ENCODE measurements at places on chromosomes 3 and 15.

DNA sequence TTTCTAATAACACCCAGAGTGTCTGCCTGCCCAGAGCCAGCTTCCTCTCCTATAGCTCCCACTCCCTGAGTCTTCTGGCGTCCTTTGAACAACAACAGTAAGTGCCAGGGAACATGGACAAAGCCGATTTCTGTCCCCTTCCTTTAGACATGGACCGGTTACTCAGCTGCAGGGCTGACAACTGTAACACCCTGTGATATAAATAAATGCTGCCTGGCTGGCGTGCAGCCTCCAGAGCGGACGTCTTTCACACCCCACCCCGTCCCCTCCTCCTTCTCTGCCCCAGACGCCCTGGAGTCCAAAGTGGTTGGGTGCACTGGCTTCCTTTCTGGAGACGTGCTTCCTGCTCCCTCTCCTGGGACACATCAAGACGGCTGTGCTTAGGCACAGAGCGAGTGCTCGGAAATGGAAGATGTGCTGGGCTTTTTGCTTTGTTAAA, 281.9 kb upstream of the LRRFIP2 start:
- DNase-seq = no peak

GRCh38 chr15:90400759-90401314, 12.8 kb downstream of the IQGAP1 start:
- DNase-seq = peak; percentile 57

DNA sequence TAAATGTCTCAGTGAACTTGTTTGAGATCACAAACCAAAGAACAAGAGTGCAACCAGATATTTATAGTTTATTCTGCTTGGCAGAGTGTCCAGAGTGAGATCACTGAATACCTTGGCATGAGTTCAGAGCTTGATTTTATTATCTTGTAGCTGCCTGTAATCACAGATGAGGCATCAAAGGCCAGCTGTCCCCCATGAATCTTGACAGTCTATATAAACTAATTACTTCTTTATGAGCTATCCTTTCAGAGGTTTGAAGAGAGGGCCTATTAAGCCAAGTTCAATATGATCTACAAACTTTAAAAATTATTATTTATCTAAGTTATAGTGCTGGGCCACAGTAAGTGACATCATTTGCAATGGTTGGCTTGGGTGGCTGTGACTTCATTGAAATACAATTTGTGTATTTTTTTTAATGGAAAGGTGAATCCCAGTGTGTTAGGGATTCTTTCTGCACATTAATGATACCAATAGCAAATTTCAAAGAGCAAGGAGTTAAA, 251.5 kb downstream of the CLSTN2 start:
- no peak for DNase-seq

DNA sequence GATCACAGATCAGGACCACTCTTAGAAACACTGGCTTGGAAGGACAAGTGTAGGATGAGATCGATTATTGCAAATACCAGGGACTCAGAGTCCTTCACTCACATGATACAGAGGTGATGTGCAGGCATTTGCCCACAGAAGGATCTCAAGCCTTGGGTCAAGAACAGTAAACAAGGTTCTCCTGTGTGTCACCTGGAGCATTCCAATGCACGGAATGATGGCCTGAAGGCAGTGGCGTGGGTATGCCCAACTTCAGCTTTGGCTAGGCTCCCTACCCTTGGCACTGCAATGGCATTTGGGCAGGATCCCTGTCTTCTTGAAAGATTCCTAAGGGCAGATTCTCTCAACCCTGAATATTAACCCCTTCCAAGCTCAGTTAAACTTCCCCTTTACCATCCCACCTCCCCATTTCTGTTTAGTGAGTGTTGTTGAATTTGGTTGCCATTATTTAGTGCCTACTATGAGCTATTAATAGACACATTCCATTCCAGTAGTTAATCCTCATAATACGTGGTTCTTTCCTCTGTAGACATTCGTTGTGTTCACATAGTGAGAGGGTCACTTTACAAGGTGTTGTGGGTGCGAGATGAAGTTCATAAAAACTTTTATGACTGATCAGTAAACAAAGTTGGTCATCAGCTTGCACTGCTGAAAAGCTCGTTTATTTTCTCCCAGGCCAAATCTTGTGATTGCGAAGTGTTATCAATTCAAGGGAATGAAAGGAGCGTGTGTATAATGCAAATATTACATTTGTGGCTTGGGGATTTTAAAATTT, 1.1 kb upstream of the LZTFL1 start:
- DNase-seq = no peak

DNA sequence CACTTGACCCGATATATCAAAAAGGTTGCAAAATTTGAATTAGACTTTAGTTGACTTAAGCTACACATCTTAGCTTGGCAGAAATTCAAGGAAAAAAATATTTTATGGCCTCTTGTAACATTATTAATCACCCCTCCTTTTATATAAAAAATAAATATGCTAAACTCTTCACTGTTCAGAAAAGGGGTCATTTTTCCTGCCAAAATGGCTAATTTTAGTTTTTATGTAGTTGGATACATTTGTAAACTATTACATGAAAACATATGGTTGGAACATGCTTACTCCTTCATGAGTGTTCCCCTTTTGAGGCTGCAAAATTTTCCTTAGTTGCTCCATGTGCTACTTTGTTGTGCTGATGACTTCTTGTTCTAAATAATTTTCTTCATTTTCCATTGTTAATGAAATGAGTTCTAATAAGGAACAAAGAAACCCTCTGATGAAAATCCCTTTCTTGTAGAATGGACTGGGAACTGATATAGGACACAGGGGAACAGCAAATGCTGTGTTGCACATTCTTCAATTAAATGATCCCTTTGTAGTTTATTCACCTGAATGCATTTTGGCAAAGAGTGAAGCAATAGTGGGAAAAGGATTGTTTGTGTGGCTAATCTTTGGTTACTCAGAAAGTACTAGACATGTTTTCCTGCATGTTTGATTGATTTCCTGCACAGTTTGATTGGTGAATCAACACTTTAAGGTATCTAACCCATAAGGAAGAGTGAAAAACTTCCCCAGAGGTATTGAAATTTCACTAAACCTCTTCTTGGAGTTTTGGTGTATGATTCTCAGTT, 349.3 kb downstream of the TIGIT start:
- no peak for DNase-seq

DNA sequence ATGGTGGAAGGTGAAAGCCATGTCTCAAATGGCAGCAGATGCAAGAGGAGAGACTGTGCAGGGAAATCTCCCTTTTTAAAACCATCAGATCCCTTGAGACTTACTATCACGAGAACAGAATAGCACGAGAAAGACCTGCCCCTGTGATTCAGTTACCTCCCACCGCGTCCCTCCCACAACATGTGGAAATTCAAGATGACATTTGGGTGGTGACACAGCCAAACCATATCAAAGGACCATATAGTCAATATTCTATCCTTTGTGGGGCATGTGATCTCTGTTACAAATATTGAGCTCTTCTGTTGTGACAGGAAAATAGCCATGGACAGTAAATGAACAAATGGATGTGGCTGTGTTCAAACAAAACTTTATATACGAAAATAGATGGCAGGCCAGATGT, 77.2 kb upstream of the ACKR4 start:
- DNase-seq = no peak

- no peak for DNase-seq
Observed at GRCh38 chr3:109784285-109784684, 446.9 kb upstream of the DPPA4 start.

- no peak for DNase-seq
Observed at GRCh38 chr15:57861815-57862586, 155.5 kb downstream of the POLR2M start.

DNA sequence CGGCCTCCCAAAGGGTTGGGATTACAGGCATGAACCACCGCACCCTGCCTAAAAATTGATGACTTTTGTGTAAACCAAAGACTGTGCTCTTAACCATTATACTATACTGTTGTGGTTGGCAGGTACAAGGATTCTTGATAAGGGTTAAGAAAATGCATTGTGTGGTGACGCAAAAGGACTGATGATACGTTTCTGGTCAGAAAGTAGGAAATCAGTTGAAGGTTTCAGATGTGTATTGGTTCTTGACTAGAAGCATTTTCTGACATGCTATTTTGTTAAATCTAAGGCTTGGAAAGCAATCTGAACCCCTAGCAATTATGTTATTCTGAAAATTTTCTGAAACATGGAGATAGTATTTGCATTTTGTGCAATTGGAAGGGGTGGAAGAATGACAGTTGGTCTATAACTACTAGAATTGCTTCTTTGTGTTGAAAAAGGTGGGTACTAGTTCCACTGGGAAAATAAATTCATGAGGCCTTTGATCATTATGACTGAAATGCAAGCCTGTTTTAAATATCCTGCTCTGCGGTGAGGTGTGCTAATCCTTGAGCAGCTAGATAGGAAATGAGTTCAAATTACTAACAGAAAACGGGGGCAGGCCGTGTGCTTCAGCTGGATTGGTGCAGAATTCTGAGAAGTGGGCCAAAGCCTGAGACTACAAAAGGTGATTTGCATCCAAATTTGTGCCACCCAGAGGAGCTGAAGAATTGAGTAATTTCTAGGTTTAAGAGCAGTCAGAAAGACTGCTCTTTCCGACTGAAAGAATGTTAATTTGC, 66.0 kb upstream of the LRRFIP2 start:
- no peak for DNase-seq

- DNase-seq = peak; percentile 16
Observed at GRCh38 chr15:90062462-90062932, 39.8 kb downstream of the IDH2 start.

DNA sequence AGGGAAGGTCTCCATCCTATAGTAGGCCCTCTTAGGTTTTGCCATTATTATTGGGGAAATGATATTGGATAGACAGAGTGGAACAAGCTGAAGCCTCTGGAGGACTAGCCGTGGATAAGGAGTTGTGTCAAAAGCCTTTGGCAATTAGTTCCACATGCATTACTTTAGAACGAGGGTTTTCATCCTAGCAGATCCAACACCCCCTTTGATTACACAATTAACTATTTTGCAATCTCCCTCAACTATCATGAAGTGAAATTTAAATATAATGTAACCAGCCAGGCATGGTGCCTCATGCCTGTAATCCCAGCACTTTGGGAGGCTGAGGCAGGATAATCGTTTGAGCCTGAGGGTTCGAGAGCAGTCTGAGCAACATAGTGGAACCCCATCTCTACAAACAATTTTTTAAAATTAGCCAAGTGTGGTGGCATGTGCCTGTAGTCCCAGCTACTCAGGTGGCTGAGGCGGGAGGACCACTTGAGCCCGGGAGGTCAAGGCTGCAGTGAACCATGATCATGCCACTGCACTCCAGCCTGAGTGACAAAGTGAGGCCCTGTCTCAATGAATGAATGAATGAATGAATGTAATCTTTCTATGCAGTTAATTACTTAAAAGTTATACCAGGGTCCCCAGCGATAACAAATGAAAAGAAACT, 56.8 kb downstream of the PXYLP1 start:
- no peak for DNase-seq

DNA sequence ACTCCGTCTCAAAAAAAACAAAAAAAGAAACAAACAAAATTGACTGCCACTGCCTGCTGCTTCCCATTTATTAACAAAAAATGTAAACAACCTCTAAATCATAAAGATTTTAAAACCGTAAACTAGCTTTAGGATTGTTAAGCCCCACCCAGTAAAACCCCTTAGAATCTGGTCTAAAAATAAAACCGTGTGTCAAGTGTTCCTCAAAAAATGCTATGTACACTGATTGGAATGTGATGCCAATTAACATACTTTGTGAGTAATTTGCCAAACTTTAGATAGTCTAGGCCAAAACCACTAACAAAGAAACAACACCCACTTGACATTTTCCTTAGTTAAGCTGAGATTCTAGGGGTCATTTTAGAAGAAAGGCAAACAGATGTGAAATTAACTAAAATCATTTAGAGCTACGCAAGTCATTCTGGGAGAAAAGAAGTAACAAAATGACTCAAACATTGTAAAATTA, 5.3 kb downstream of the RAF1 start:
- DNase-seq = no peak

DNA sequence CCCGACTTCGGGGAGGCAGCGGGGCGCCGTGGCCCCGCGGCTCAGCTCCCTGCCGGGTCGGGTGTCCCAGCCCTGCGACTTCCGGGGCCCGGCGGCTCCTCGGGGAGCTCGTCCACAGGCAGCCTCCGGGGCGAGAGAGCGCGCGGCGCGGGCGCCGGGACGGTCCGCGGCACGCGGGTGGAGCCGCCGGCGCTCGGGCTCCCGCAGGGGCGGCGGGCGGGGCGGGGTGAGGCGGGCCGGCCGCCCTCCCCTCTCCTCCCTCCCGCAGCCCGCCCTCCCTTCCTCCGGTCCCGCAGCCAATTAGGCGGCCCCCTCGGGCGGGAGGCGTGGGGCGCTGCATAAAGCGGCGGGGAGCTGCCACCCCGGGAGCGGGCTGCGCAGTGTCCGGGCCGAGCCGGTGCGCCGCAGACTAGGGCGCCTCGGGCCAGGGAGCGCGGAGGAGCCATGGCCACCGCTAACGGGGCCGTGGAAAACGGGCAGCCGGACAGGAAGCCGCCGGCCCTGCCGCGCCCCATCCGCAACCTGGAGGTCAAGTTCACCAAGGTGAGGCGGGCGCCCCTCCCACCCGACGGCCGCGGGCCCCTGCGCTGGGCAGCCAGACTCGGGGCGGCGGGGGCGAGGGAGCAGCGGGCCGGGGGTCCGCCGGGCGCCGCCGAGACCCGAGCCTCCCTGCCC, at the start of gene ALDH1A3:
ALDH1A3 (plus strand) TSS at position 368 of the 675 bp plus-strand sequence; CDS start at position 445, 77 bp downstream.
- DNase-seq = no peak

DNA sequence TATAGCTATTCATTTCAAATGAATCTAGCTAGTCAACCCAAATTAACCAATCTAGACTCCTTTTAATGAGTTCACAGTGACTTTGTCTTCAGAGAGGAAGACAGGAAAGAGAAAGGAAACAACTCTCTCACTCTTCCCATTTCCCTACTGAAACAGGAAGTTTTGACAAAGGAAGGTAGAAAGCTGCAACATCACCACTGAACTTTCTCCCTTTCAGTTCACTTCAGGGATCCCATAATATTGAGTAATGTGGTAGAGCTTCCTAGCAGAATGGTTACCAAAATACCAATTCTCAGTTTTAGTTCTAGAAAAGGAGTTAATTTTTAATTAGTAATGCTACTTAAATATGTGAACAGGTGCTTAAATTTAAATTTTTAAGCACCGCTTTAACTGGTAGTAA, 7.5 kb downstream of the VPS13C start:
- DNase-seq = no peak

Data from stimulated activated naive CD4-positive, alpha-beta T cell treated with Interleukin-2 at 50 U/mL for 16 hours (primary cell).